RWPE1 (cell line): ENCODE measurements at places on chromosomes 1 and 21.

DNA sequence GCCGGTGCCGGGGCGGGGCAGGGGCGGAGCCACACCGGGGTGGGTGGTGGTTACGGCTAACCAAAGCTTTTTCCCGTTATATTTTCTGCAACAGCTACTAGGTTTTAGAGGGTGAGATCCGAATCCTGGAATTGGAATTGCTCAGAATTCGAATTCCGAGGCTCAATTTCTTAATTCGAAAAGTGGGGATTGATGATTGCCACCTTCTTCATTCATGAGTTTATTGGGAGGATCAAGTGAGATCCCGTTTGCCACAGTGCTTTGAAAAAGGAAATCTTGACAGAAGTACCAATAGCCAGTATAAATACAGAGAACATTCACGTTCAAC is 207 bp upstream of the SVBP start:
- DNase-seq, result no peak

DNA sequence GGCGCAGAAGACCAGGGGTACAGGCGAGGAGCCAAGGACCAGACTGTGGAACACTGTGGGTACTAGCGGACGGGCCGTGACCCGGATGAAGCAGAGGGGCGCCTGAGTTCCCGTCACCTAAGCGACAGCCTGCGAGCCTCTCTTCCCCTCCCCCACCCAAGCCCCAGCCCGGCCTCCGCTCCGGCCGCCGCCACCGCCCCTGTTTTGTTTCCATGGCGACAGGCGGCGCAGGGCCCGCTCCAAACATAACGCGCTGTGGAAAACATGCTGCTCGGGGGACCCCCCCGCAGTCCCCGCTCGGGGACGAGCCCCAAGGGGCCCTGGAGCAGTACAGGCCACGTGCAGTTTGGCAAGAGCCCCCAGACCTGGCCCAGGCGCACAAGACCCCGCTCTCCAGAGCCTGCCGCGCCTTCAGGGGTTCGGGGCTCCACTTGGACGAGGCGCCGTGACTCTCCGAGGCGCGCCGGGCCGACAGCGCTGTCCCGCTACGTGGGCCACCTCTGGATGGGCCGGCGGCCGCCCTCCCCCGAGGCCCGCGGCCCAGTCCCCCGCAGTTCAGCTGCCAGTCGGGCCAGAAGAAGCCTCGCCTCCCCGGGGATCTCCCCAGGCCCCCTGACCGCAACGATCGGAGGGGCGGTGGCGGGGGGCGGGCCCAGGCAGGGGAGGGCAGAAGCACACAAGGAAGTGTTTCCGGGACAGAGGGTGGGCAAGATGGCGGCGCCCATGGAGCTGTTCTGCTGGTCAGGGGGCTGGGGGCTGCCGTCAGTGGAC is at the start of gene MTX1:
Gene MTX1 (plus strand): TSS at position 155 of the 771 bp plus-strand sequence. CDS start 110 bp downstream, at position 265.
- peak; percentile 75 for DNase-seq

- DNase-seq, result no peak
Observed at GRCh38 chr1:157139052-157139715, 989 bp upstream of the ETV3 start.

GRCh38 chr1:229249854-229250644 is 20.9 kb upstream of the RAB4A start:
- no peak for DNase-seq

DNA sequence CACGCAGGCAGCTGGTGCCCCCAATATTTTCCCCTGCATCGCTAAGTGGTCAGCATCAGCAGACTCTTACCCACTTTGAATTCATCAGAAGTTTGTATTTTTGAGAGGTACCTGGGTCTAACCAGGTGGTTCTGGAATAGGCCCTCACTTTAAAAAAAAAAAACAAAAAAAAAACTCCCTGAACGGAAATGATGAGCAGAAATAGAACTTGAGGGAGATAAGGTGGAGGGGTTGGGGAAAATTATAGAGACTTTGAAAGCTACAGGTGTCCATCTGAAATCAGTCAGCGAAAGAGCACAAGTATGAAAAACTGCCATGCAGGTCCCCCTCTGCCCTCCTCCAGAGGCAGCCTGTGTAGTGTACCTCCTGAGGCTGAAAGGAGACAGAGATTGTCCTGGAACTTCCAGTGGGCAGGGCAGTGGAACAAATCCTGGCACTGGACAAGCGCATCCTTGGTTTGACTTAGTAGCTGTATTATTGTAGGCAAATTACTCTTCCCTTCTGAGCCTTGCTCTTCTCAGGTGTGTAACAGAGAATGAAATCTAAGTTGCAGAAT is 1.2 kb downstream of the SLAMF7 start:
- DNase-seq, result no peak

- no peak for DNase-seq
Observed at GRCh38 chr1:193656841-193657240, 470.4 kb upstream of the B3GALT2 start.

DNA sequence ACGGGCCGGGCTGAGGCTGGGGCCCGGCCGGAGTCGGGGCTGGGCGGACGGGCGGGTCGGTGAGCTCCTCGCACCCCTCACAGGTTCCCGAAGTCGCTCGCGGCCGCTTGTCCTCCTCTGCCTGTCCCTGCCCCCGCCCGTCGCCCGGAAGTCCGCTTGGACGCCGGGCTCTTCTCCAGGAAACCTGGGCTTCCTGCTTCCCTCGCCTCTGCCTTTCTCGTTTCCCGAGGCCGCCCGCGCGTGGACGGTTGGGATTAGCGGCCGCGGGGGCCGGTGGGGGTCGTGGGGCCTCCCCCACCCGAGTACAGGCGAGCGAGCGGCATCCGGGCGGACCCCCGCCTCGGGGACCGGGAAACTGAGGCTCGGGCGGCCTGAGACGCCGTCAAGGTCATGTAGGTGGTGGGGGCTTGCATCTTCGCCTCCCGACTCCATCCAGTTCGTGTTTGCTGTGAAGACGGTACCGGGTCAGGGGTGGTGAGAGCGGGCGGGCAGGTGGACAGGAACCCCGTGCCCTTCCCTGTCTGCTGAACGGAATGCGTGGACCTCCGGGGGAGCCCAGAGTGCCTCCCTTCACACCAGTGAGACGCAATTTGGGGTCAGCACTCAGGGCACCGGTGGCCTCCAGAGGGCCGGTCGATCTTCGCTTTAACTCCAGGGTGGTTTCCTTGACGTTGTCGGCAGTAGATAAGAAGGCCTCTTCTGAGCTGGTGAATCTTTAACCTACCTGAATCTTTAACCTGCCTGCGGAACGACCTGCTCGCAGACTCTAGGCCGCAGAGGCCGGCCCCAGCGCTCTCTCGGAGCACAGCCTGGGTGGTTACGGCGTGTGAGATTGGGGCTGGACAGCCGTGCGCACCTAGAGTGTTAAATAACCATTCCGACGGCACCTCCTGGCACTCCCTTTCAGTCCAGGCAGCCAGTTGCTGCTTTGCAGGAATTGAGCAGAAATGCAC is 686 bp downstream of the ARF1 start:
- DNase-seq, result no peak

DNA sequence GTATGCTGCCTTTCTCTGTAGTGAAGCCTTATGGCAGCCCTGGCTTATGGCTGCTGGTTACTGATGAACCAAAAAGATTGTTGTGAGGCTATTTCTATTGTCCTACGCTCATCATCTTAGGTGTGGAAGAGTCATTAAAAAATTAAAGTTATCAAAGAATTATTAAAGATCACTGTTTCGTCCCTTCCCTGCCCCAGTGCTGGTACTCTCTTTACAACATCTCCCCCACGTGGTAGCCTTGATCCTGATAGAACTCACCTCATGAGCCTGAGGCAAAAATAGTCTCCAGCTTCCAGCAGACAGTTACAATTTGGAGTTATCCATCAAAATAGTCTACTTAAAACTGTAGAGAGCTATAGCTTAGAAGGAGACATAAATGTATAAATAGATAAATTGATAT is 201.5 kb downstream of the S1PR1 start:
- peak; percentile 14 for DNase-seq

DNA sequence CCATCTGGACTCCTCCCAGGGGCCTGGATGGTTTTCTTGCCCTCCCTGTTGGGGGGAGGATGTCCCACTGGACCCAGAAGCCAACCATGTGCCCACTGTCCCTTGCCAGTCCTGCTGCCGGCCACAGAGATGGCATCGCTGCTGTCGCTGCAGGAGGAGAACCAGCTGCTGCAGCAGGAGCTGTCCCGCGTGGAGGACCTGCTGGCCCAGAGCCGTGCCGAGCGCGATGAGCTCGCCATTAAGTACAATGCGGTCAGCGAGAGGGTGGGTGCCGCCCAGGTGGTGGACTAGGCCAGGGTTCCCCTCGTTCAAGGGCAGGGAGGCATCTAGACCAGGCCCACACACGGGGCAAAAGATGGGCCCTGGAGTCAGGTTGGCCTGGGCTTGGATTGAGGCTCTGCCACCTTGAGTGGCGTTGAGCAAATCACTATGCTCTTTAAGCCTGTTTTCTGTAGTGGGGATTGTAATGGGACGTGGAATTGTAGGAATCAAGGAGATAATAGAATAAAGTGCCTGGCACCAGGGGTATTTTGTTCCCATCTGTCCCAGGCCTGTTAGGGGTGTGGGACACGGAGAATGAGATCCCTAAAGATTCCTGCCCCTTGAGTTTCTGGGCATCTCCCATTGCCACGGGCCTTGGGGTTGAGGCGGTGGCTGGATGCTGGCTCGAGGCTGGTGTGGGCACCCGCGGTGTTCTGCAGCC is 2.6 kb downstream of the CROCC start:
- no peak for DNase-seq
